ENCODE measurements at places on chromosomes 6 and 20. TPM values are rescaled to one million over a fixed set of nuclear protein-coding genes. Genes with fewer than 3 reads are reported as not detected.

Gene MRPL18
- 204 TPM for total RNA-seq

Gene CFB
- total RNA-seq: 4.0 TPM

Gene MCM3
- total RNA-seq: 163 TPM

Gene PGBD1
- total RNA-seq: 12.0 TPM

Gene ENPP5
- not detected for total RNA-seq

Gene SLC17A4
- not detected for total RNA-seq

Gene SMIM29
- 49.6 TPM for total RNA-seq

Gene DEFB124
- not detected for total RNA-seq

Gene IP6K3
- 6.8 TPM for total RNA-seq

Data from A172 (cell line).